DMS153 (cell line): ENCODE measurements at places on chromosomes 3 and 15.

DNA sequence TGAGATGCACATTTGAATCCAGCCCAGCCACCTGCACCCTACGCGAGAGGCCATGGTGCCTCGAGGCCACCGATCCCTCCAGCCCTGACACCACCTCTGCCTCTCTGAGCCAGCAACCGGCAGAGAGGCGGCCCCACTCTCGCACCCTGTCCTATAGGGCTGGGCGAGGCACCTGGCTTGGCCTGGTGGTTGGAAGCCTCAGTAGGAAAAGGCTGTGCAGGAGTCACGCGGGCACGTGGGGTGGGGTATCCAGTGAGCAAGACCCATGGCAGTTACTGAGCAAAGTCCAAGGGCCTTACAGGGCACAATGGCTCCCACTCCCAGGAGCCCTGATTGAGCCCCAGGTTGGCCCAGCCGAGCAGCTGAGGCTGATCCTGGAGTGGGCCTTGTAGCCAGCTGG, 12.4 kb upstream of the DUSP7 start:
- DNase-seq: no peak

GRCh38 chr3:134037168-134037567, 7.4 kb upstream of the SLCO2A1 start:
- no peak for DNase-seq

GRCh38 chr3:163071713-163072112, 1575.1 kb downstream of the OTOL1 start:
- no peak for DNase-seq

- DNase-seq: no peak
Measured at GRCh38 chr3:153274561-153274960, 112.5 kb downstream of the RAP2B start.

- no peak for DNase-seq
Measured at GRCh38 chr3:51642462-51642861, 28.6 kb upstream of the TEX264 start.

DNA sequence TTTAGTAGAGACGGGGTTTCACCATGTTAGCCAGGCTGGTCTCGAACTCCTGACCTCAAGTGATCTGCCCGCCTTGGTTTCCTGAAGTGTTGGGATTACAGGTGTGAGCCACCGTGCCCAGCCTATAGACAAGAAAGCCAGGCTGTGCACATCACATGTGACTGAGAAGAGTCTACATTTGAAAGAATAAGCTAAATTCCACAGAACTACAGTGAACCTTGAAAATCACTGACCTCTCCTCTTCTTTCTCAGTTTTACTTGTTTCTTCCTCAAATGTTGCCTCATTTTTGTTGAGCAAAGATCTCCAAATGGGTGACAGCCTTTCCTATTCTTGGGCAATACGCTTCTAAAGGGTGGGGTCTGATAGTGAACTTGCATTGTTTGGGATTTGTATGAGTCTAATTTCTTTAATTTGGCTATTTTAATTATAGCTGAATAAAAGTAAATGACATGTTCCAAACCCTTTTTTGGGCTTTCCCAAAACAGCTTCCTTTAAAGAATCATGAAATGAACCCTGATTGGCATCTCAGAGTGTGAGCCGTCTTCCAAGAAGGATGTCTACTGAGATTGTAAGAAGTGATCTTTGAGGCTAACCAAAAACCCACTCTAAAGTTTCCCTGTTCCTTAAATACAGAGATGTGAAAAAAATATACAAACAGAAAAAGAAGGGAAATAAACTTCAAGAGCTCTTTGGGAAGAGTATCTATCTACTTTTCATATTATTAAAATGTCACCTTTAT, 21.6 kb upstream of the SPTBN5 start:
- DNase-seq: no peak

DNA sequence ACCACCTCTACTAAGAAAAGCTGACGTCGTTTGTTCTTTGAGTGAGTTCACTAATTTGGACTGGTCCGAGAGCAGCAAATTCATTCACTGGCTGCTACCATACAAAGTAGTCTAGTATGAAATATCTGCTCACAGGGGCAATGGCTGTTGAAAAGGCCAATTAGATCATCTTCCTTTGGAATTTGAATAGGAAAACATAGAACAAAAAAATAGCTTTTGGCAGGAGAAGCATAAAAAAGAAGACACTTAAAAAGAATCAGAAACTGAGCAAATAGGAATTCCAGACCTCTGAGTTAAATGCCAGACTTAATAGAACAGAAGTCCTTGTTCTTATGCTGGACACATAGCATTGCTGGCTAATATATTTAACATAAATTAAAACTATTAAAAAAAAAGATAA, 159.3 kb downstream of the IL1RAP start:
- no peak for DNase-seq
